ENCODE measurements at places on chromosomes 11 and 22. TPM values are rescaled to one million over a fixed set of nuclear protein-coding genes. Genes with fewer than 3 reads are reported as not detected.

TRIM29 gene
- 0.54 TPM for total RNA-seq

RFPL3 gene
- total RNA-seq = not detected

GLB1L2 gene
- 27.1 TPM for total RNA-seq

DNA sequence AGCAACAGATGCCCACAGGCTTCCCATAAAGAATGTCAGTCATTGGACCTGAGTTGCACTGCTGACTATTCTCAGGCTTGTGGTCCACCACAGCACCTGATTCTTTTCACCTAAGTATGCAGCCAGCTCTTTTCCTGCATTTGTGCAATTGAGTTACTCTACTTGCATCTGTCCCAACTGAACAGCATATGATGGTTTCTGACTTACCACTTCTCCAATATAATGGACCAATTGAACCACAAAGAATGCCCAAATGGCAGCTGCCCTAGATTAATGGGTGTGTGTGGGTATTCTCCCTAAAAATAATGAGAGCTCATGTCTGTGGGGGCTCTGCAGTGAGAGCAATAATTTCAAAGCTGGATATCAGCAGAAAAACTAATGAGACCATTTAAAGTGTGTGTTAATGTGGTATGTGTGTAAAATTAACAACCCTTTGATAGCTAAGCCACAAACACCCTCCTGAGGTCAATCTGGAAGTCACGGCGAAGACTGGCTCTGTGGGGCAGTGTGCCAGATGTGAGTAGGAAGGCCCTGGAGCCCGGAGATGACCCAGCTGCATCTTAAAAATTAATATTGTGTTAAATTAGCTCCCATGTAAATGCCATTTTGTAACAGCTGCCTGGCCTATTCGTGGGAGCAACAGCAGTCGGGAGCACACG is 43.8 kb downstream of the SC5D start:
- H3K27me3 ChIP-seq = peaks cover 4% of the 10 kb centered on the region
- H3K27ac ChIP-seq = no peak overlapping the region
- no peaks in the 10 kb centered on the region for H3K36me3 ChIP-seq
- no peak overlapping the region for H3K4me3 ChIP-seq
- DNase-seq = no peak
- H3K4me1 ChIP-seq = no peaks in the 10 kb centered on the region

DNA sequence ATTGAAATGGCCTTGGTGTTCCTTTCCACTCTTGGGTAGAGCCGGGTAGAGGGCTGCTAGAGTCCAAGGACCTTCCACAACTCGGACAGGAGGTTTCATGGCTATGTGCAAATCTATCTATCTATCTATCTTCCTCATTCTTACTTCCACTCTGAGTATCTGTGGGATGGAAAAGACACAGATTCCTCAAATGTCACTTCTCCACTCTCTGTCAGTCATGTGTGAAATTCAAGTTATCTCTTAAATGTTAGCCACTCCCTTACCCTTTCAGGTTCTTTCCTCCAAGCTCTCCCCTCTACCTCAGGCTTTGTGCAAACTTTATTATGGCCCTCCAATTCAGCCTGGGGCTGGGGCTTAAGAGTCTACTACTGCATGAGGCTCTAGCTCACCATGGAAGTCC is 84.3 kb downstream of the GDPD4 start:
- no peak overlapping the region for H3K27ac ChIP-seq
- H3K36me3 ChIP-seq = no peaks in the 10 kb centered on the region
- H3K27me3 ChIP-seq = no peaks in the 10 kb centered on the region
- H3K4me3 ChIP-seq = no peak overlapping the region
- no peak for DNase-seq

GRCh38 chr22:49668402-49668801 is 159.3 kb downstream of the BRD1 start:
- H3K27ac ChIP-seq = no peak overlapping the region
- no peaks in the 10 kb centered on the region for H3K36me3 ChIP-seq
- no peak overlapping the region for H3K4me3 ChIP-seq
- no peak for DNase-seq
- no peaks in the 10 kb centered on the region for H3K4me1 ChIP-seq
- peaks cover 13% of the 10 kb centered on the region for H3K27me3 ChIP-seq

- no peaks in the 10 kb centered on the region for H3K4me1 ChIP-seq
- no peak for DNase-seq
- H3K36me3 ChIP-seq = no peaks in the 10 kb centered on the region
- H3K27ac ChIP-seq = no peak overlapping the region
- no peak overlapping the region for H3K4me3 ChIP-seq
- peaks cover 4% of the 10 kb centered on the region for H3K27me3 ChIP-seq
Measured at GRCh38 chr11:15349413-15349812, 234.7 kb downstream of the INSC start.

DNA sequence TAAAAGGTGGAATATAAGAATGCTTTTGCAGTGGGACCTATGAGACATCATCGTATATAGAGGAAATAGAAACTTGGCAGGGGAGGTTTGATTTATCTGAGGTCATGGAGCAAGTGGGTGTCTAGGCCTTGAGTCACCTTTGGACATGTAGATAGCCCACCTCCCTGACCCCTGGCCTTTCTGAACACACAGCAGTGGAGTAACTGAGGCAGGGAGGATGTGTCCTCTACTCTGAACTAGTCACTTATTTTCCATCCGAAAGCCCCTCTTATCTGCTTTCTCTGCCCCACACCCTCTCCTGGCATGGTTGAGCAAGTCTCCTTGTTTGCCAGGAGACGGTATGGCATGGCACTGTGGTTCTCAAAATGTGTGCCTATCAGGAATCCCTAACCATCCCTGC is 7.9 kb downstream of the CD82 start:
- H3K36me3 ChIP-seq = no peaks in the 10 kb centered on the region
- no peaks in the 10 kb centered on the region for H3K27me3 ChIP-seq
- H3K4me1 ChIP-seq = no peaks in the 10 kb centered on the region
- H3K27ac ChIP-seq = no peak overlapping the region
- DNase-seq = no peak

- no peaks in the 10 kb centered on the region for H3K36me3 ChIP-seq
- H3K4me1 ChIP-seq = no peaks in the 10 kb centered on the region
- no peak for DNase-seq
- no peaks in the 10 kb centered on the region for H3K27me3 ChIP-seq
Measured at GRCh38 chr11:82873919-82874333, 26.3 kb downstream of the PRCP start.

All from HCT116 (cell line).